Mesenteric fat pad (tissue), 1 donor: ENCODE measurements at places on chromosomes 2 and 18. TPM values are rescaled to one million over a fixed set of nuclear protein-coding genes. Genes with fewer than 3 reads are reported as not detected.

GRCh38 chr2:108829578-108830310 lies 43.2 kb downstream of the CCDC138 start:
- DNase-seq: no peak

DNA sequence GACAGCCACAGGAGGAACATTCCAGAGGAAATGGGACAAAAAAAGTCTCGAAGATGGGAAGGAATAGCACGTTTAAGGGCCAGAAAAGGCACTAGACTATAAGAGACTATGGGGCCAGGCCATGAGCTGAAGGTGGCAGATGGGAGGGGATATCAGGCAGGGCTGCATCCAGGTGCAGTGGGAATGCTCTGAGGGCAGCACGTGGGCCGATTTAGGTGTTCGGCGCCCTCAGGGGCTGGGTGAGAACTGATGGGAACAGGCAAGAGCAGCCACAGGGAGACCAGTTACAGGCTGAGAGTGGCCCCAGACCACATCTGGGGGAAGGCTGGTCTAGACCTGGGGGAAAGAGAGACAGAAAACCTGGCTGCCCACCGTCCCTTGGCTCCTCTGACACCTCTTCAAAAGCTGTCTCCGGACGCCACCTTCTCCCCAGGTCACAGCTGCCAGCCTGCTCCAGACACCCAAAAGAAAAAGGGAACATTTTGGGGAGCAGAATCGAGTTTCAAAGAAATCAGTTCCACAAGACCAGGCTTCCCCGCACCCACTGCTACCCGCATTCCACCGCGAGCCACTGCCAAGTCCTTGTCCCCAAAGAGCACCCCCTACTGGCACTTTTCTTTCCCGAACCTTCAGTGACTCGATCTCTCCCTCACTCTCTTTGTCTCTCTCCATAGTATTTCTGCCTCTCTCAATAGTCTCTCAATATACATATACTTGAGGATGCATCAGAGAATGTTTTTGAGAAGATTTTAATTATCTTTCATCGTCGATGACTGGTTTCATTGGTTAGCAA lies 190.1 kb upstream of the AGAP1 start:
- no peak for DNase-seq

Gene UGT1A8
- total RNA-seq: not detected

- DNase-seq: no peak
These were observed 358.5 kb upstream of the HNRNPA3 start for GRCh38 chr2:176854062-176854461.

GRCh38 chr18:60554967-60555366 lies 182.4 kb upstream of the MC4R start:
- DNase-seq: no peak

GRCh38 chr2:65604246-65604645 lies 171.8 kb upstream of the SPRED2 start:
- no peak for DNase-seq

DNA sequence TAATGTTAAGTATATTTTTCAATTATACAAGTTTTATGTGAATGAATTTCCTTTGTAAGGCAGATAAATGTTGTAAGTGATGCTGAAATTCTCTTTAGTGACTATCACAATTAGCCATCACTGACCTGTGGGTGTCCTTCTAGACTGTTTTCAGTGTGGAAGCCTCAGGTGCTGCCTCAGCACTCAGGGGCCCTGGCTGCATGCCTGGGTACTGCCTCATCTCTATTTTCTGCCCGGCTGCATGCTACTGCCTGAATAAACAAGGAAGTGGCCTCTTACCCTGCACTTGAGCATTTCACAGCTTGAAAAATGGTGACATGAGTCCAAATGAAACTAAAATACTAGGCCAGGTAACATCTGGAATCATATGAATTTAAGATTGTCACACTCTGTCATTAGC lies 787.6 kb upstream of the SALL3 start:
- no peak for DNase-seq

Gene TNS1
- total RNA-seq: 449 TPM

Gene ABCB11
- total RNA-seq: 0.06 TPM

GRCh38 chr18:43662657-43663056 lies 385.4 kb upstream of the SYT4 start:
- DNase-seq: no peak

Gene MCM6
- 16.0 TPM for total RNA-seq

- no peak for DNase-seq
These were observed 32.7 kb downstream of the CTLA4 start for GRCh38 chr2:203900253-203900652.

Gene FRZB
- total RNA-seq: 5.5 TPM

GRCh38 chr2:26067980-26068507 lies 34.2 kb downstream of the RAB10 start:
- no peak for DNase-seq

- no peak for DNase-seq
These were observed 23.7 kb upstream of the HDAC4 start for GRCh38 chr2:239424337-239425045.

Gene SSB
- 184 TPM for total RNA-seq

DNA sequence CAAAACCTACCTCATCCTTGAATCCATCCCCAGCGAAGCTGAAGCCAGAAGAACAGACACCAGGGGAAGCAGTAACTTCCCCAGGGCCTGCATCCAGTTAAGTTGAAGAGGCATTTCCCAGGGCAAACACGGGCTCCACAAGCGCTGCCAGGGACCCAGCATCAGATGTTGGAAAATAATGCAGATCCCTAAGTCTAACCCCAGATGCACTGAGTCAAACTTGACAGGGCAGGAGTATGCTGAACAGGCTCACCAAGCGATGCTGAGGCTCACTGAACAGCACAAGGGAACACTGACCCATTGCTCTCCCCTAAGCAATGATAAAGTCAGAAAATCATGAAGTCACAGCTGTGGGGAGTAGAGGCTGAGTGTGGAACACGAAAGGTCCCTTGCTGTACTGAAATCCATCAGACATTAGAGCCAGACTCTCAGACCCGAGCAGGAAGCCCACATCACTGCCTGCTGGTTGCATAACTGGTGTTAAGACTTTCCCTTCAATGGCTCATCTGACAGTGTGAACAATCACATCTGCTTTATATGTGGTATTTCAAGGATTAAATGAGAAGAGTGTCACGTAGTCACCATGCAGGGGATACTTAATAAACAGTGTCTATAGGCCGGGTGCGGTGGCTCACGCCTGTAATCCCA lies 36.2 kb downstream of the TNS1 start:
- DNase-seq: peak; percentile 39

DNA sequence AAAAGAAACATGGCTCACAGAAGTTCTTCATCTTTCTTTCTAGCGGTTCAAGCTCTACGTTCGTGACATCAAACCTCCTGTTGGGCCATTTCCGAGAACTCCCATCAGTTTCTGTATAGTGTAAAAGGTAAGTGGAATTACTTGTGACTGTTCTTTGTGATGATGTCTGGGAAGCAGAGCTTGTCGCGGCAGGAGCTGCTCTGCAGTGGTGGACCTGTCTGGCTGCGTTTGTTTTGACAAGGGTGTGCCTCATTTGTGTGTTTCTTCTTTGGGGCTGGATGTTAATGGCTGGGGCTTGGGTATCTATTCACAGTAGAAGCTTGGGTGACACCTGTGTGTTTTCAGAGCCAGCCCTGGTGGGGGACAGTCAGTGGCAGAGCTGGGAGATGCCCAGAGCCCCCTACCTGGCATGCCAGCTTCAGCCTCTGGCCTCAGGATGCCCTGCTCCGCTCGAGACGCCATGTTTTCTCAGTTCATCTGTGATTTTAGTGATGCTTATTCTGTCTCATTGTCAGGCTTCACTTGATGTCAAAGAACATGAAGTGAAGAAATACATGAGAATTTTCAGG lies 59.6 kb downstream of the LDLRAD4 start:
- DNase-seq: no peak

- DNase-seq: no peak
These were observed 98.0 kb upstream of the SLC14A2 start for GRCh38 chr18:45517181-45517741.

- no peak for DNase-seq
These were observed 1.9 kb downstream of the MEX3C start for GRCh38 chr18:51195451-51196117.

GRCh38 chr18:59145055-59145454 lies 5.4 kb downstream of the SEC11C start:
- no peak for DNase-seq

Gene SCN2A
- 0.16 TPM for total RNA-seq

Gene ELP2
- 71.8 TPM for total RNA-seq

- no peak for DNase-seq
These were observed 46.7 kb downstream of the DAPL1 start for GRCh38 chr2:158841850-158842249.
